ENCODE measurements at places on chromosomes 12 and 14.
A peak's percentile ranks its signal among the peaks of the same experiment; 100 is the strongest.

DNA sequence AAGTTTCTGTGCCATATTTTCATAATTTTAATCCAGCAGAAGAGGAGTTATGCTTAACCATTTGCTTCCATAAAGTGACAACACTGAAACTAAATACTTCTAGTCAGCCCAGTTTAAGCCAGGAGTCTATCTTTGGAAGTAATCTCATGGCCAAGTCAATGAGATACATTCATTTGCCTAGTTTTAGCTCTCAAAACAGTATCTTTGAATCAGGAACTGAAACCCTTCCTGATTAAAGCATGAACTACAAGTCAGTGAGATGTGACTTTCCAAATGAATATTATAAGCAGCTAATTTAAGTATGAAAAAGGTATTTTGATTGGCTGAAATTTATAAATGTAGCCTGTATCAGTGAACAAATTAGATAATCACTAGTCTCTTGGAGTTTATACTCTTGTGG is 491.5 kb downstream of the SLC6A15 start:
- DNase-seq: no peak

- DNase-seq: no peak
These were observed 69.3 kb downstream of the GALNT9 start for GRCh38 chr12:132259872-132260695.

DNA sequence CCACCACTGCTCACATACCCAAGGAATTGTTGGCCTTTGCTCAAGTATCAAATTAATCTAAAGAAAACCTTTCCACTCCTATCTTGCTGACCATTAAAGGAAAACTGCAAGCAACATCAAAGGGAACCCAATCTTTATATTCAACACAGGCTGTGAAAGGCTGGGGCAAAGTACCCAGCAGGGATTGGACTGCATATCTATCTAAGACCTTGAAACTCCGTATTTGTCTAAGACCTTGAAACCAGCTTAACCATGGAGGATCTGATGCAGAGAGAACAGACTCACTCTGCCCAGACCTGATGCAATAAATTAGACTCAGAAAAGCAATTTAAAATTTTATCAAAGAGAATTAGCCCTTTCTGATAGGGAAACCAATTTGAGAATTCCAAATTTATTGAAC is 102.2 kb downstream of the DIO2 start:
- DNase-seq: no peak

GRCh38 chr14:46488374-46488773 is 163.2 kb downstream of the RPL10L start:
- DNase-seq: no peak

- DNase-seq: peak; percentile 44
These were observed 1.6 kb downstream of the GABARAPL1 start for GRCh38 chr12:10214136-10214894.

- DNase-seq: no peak
These were observed 107.0 kb downstream of the VRK1 start for GRCh38 chr14:96904201-96904600.

- DNase-seq: no peak
These were observed 6.2 kb downstream of the AACS start for GRCh38 chr12:125071456-125071855.

GRCh38 chr14:49220492-49220891 is 365.7 kb downstream of the RPS29 start:
- DNase-seq: no peak

DNA sequence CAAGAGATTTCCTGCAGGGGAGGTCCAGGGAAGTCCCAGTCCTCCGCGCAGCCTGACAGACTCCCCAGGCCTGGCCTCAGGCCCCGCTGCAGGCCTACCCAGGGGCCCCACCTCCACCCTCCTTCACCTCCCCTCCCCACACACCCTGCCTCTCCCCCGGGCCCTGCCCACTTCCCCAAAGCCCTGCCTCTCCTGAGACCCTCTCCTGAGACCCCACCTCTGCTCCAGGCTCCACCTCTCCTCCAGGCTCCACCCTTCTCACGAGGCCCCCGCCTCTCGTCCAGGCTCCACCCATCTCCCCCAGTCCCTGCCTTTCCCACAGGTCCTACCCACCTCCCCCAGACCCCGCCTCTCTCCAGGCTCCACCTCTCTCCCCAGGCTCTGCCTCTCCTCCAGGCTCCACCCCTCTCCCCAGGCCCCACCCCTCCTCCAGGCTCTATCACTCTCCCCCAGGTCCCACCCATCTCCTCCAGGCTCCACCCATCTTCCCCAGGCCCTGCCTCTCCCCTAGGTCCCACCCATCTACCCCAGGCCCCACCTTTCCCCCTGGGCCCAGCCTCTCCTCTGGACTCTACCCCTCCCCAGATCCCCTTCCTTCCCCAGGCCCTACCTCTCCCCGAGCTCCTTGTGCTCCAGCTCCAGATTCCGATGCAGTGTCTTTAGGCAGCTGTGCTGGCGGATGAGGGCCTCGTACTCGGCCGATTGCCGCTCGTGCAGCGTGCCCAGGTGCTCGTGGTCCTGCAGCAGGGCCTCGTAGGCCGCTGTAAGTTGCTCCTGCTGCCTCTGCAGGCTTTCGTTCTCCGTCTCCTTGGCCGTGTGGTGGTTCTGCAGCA is 58.8 kb upstream of the GPR68 start:
- no peak for DNase-seq

DNA sequence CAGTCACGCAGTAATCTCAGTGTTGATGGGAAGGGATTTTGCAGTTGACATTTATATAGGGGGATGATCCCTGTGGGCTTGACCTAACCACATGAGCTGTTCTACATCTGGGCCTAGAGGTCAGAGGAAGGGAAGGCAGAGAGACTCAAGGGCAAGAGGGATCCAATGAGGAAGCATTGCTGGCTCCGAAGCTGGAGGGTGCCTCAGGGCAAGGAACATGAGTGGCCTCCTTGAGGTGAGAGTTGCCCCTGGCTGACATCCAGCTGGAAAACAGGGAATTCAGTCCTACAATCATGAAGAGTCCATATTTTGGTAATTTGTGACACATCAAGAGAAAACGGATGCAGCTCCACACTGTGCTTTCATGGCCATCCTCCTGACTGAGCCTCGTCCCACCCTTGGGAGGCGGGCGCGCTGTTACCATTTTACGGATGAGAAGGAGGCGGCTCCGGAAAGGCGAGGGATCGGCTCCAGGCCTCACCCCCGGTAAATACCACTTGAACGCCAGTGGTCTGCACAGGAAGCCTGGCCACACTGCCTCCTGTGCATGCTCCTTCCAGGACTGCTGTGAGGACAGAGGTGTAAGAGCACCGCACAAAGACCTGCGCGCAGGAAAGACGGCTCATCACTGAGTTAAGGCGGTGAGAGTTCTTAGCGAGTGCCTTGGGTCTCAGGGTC is 18.5 kb upstream of the FKBP4 start:
- no peak for DNase-seq

GRCh38 chr12:121112496-121112895 is 20.2 kb upstream of the P2RX7 start:
- DNase-seq: no peak

DNA sequence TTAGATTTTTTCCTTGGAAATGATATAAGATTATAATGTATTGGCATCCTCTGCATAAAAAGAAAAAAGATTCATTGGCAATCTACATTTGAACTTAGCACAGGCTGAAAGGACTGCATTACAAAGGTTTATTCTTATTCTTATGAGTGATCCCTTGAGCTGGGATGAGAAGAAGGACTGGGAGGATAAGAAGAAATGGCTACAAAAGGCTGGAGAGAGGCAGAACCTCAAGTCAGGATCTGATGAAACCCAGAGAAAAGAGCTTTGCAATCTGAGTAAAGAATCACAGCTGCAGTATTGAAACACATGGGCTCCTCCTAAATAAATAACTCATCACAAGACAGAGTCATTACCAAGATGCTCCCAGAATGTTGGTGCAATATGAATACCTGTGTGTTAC is 1635.4 kb upstream of the FLRT2 start:
- DNase-seq: no peak

GRCh38 chr14:32492457-32492856 is 163.4 kb downstream of the AKAP6 start:
- DNase-seq: no peak

DNA sequence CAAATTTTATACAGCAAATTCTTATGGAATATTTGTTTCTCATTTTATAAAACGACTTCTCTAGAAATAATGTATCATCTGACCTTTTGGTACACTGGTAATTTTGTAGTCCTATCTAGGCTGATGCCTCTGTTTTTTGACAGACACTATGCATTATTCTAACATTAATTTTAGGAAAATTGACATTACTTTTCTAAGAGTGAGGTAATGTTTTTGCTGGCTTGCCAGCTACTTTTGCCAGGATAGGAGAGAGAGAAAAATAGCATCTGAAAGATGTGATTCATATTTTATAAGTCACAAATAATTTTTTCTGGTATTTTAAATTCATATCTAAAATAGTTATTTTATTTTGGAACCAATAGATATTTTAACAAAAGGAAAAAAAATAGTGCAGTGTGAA is 153.5 kb downstream of the CCDC91 start:
- DNase-seq: no peak

- DNase-seq: no peak
These were observed at the start of gene DHH for GRCh38 chr12:49094160-49094974. Gene DHH, minus strand, starts transcription at chr12:49094801. Its CDS starts 289 bp downstream, at chr12:49094512.

DNA sequence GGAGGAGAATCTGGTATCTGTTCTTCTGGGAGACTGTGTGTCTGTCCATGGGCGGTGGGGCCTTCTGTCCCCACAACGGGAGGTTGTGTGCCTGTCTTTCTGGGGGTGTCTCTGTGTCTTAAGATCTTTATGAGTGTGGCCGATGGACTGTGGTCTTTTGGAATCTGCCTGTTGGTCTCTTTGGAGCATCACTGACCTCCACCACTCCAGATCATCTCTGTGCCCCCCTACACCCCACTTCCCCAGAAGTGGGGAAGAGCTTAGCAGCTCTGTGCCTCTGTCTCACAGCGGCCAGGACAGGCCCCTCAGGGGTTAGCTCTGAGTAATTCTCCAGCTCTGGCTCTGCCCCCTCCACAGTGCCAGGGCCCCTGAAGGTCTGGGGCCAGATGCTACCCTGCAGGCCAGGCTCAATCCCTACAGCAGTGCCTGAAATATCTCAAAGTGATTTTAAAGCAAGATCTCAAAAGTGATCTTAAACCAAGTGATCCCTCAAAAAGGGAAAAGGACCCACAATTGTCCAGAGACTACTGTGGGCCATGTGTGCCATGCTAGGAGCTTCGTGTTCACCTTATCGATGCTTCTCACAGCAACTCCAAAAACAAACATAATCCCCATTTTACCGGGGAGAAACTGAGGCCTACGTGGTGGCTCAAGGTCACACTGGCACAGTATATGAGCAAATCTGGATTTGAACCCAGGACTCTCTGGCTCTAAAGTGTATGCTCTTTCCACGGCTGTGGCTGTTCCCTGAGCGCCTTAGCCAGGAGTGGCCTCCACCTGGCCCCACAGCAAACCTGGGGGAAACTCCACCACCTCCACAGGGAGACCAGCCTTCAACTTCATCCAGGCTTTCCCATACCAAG is 26.0 kb upstream of the KRT78 start:
- DNase-seq: no peak

DNA sequence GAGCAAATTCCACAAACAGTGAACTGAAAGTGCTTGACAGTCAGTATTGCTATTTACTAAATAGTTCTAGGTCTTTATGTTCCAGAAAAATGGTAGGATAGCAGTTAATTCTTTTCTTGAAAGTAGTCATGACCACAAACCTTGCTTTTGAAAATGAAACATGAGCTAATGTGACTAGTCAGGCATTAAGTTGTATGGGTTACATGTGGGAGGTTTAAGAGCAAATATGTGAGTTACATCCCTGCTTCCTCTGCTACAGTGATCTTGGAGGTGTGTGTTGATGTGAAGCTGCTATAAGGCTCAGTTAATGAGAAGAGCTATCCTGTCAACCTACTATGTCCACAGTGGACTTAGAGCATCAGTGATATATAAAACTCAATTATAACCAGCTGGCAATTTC is 741.6 kb downstream of the FSCB start:
- no peak for DNase-seq

GRCh38 chr12:66449531-66449930 is 147.2 kb downstream of the HELB start:
- DNase-seq: no peak

DNA sequence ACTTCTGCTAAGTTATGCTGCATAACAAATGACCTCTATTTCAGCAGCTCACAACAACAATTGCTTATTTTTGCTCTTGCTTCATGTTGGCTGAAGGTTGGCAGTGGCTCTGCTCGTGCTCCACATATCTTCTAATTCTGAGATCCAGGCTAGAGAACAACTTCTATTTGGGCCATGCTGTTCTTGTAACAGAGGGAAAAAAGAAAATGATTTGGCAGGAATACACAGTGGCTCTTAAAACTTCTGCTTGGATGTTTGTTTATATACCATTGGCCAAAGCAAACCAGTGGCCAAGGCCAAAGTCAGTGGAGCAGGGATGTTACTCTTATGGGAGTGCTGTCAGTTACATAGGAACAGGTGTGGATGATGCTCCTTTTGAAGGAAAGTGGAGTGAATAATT is 32.1 kb downstream of the GPHN start:
- no peak for DNase-seq
